ENCODE measurements at places on chromosomes 6 and 20. TPM values are rescaled to one million over a fixed set of nuclear protein-coding genes. Genes with fewer than 3 reads are reported as not detected.

MAS1 gene
- not detected for total RNA-seq

MCHR2 gene
- not detected for total RNA-seq

CGA gene
- not detected for total RNA-seq

PPP1R3D gene
- total RNA-seq, result 4.4 TPM

FRMD1 gene
- total RNA-seq, result not detected

APOBEC2 gene
- total RNA-seq, result not detected

TMEM242 gene
- 4.7 TPM for total RNA-seq

MROH8 gene
- 3.0 TPM for total RNA-seq

HEY2 gene
- total RNA-seq, result not detected

KCNK15 gene
- total RNA-seq, result 1.1 TPM

All from activated CD4-positive, alpha-beta T cell treated with anti-CD3 and anti-CD28 coated beads for 36 hours (primary cell).